WTC11 (cell line): ENCODE measurements at places on chromosomes 5 and 9.

- DNase-seq = no peak
Measured at GRCh38 chr5:32859211-32859641, 148.1 kb downstream of the NPR3 start.

DNA sequence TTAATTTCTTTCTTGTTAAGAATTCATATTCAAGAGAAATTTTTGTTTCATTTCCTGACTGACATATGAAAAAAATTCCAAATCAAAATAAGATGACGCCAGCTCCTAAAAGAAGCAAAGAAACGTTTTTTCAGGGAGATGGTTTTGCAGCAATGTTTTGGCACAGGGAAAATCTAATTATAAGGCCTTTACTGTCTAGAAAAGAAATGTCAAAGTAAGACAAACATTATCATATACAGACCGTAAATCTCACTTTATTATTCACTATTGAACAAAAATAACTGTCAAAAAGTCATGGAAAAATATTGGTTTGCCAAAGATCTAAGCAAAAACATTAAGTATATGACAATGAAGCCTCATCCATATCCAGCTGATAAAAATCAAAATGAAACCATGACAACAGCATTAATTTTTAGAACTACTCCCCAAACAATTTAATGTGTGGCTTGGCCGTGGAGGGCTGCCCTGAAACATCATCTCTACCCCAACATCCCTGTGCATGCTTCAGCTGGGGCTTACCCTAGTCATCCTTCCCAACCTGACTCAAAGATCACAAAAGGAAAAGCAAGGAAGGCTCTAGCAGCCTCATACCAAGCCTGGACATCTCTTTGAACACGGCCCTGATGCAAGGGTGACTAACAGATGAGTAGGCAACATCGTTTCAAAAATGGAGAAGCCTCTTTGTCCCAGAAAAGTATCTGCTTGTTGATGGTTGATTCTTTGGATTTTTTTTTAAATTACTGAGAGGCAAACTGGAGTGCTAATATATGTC lies 95.6 kb downstream of the ARSB start:
- no peak for DNase-seq

DNA sequence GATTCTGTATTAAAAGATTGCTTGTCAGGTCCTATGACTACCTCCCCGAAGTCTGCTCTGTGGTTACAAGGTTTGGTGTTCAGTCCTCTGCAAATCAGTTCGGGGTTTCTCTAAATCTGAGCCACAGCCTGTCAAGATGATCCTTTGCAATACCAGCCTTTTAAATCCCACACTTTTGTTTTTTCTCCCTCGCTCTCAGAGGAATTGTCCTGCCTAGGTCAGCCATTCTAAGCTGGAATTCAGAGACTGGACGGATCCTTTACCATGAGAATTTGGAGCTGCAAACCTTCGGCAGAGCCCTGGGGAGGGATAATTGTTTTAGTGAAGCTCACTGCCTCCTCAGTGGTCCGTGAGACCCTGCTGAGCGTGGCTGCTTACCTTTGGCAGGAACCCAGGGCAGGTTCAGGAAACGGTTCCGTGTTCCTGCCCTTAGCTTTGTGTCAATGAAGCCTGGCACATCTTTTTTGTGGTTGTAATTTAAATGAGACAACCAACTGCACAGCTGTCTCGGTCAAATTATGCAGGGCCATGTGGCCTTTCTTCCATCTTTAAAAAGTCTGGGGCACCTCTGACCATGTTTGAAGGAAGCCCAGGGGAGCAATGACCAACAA lies 47.2 kb downstream of the EBF1 start:
- DNase-seq = no peak

GRCh38 chr5:40653221-40654022 lies 26.3 kb upstream of the PTGER4 start:
- DNase-seq = no peak

DNA sequence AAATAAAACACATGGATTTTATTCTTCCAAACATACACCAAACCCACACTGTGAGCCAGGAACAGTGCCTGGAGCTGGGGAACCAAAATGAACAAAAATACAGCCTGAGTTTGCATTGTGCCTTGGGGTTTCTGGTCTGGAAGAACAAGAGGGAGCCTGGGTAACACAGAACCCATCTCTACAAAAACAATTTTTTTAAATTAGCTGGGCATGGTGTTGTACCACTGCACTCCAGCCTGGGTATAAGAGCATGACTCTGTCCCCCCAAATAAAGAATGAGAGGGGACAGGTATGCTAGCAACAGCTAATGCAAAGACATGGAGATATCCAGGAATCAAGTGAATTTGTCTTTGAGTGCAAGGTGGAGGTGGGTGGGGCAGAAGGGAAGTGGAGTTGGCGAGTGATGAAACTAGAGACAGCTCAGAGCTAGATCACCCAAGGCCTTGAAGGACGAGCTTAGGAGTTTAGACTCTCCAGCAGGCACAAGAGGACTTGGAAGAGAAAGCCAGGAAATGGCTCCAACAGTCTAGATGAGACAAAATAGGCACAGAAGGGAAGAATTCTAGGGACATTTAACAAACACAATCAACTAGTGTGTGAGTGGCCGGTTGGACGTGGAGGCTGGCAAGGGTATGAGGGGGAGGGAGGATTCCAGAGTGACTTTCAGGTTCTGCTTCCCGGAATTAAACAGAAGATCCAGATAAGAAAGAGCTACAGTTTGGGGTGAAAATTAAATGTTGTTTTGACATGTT lies 47.4 kb downstream of the FNBP1 start:
- DNase-seq = no peak

GRCh38 chr5:33282157-33282556 lies 158.6 kb upstream of the TARS1 start:
- DNase-seq = no peak
